ENCODE measurements at places on chromosomes 2 and 18.

GRCh38 chr2:197174539-197175094 is 136.0 kb downstream of the ANKRD44 start:
- DNase-seq = no peak

DNA sequence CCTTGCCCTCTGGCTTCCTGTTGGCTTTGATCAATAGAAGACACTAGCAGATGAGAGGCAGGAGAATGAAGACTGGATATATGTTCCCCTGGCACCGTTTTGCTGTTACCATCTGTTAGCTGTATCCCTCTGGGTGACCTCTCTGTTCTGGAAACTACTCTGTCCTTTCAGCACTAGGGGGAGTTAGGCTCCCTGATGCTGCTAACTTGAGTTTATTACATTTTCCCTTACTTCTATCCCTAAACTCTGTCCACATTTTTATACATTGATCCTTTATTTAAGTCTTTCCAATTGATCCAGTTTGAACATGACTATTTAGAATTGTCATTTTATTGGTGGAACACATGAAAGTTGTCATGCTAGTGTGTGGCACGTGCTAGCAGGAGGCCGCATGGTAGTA is 1014.3 kb upstream of the CDH2 start:
- DNase-seq = no peak

- DNase-seq = no peak
These were observed 413.3 kb upstream of the TRIB2 start for GRCh38 chr2:12303181-12304030.

GRCh38 chr2:140117386-140117785 is 1337.2 kb upstream of the NXPH2 start:
- DNase-seq = no peak

- DNase-seq = no peak
These were observed 57.4 kb upstream of the RAPH1 start for GRCh38 chr2:203592470-203592869.

DNA sequence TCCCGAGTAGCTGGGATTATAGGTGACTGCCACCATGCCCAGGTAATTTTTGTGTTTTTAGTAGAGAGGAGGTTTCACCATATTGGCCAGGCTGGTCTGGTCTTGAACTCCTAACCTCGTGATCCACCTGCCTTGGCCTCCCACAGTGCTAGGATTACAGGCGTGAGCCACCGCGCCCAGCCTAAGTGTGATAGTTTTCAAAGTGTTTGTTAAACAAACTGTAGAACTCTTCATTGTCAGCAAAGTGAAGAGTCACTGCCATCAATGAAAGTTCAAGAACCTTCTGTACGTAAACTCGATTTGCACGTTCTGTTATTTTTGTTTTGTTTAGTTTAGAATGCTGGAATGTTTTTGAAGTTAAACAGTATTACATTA is 18.0 kb upstream of the SOS1 start:
- no peak for DNase-seq

DNA sequence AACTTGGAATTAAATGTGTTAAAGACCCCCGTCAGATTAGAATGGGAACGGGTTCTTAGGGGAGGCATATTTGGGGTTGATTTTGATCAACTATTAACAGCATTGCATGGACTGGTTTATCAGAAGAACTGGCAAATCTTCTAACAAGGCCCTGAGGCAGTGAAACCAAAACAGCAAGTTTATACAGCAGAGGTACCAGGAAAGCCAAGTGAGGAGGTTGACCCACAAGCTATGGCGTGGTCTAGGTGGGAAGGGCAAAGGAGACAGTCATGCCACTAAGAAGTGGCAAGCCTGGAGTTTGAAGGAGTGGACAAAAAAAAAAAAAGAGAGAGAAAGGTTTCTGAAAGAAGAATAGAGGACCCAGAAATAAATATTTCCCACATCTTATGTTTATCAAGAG is 187.0 kb downstream of the MREG start:
- DNase-seq = no peak

- no peak for DNase-seq
These were observed 37.4 kb downstream of the BIN1 start for GRCh38 chr2:127069536-127069935.

- no peak for DNase-seq
These were observed 806 bp downstream of the ZNF407 start for GRCh38 chr18:74598350-74599001.

- no peak for DNase-seq
These were observed 70.7 kb upstream of the FZD7 start for GRCh38 chr2:201962774-201963562.

DNA sequence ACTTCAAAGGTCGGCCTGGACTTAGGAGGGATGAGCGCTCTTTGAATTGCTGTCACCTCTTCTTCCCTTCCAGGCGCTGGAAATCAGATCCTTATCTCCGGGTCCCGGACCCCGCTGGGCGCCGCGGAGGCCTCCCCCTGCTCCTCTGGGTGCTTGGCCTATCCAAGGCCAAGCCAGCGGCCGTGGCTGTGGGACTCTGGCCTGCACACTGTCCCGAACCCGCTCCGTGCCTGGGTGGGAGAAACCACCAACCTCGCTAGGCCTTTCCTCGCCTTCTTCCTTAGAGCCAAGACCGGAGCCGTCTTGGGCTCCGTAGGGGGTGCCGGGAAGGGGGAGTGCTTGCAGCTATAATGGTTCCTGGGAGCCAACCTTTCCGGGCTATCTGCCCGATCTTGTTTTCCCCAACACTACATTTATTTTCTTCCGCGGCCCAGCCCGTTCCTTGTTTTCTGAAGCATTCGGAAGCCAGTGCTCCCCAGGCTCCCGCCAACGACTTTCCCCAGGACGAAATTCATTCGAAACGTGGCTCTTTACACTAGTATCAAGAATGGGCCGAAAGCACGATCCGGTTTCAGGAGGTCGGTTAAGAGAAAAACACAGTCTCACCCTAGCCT is 2.4 kb downstream of the OSR1 start:
- no peak for DNase-seq

- DNase-seq = no peak
These were observed 894.5 kb upstream of the POU3F3 start for GRCh38 chr2:103959174-103960128.

DNA sequence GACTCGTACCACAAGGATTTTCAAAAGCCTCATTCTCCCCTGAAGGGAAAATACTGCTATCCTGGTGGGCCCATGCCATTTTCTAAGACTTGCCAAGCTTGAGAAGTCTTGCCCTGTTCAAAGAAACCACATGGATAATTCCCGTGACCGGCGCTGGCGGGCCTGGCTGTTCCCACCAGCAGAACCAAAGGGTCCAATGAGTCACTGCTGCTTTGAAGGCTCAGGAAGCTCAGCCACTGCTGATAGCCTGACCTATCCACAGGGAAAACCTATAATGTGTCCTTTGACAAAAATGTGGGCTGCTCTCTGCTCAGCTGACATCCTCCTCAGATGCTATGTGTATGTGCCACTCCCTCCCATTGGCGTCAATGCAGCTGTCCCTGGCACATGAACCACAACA is 137.9 kb upstream of the RAB12 start:
- DNase-seq = no peak

DNA sequence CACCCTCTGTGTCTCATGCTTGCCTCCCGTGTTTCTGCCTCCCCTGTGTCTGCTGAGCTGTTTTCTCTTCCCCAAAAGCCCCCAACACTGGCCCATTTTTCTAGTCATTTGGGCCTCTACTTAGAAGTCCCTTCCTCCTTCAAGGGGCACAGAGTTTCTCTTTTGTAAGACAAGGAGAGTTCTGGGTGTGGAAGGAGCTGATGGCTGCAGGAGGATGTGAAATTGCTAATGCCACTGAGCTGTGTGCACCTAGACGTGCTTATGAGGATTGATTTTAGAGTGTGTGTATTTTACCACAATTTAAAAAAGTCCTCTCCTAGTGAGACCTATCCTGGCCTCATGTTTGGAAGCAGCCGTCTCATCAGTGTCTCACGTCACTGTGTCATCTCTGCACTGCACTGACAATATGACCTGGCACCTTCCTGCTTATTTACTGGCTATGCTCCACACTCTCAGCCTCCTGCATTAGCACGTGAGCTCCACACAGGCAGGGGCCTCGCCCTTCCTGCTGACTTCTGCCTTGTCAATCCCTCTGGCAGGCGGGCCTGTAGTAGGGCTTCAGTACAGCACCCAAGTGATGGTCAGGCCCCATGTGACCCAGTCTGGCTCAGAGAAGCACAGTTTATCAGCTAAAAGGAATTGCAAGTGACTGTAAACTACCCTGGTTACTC is 8.0 kb upstream of the MBP start:
- DNase-seq = no peak

DNA sequence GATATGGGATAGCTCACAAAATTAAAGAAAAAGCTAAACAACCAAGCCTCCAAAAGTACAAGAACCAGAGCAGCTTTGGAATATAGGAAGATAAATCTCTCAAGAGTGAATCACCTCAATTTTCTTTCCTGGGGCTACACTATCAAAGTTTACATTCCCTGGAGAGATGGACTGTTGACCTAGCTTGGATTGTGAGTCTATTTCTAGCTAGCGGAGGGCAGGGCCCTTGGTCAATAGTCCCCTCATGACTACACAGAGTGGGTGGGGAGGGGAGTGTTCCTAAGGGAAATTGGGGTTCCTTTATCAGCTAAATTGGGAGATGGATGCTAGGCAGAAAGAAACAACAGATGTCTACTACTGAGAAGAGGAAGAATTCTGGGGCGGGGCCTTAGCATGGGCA is 29.9 kb upstream of the EIF2AK3 start:
- no peak for DNase-seq

- DNase-seq = no peak
These were observed 82.1 kb upstream of the CCDC141 start for GRCh38 chr2:179132076-179132475.

GRCh38 chr2:39194686-39195085 is 49.1 kb downstream of the CDKL4 start:
- DNase-seq = no peak

- DNase-seq = no peak
These were observed 72.2 kb downstream of the DSC3 start for GRCh38 chr18:30970196-30970816.

Data from NCI-H1048 (cell line).